ENCODE measurements at places on chromosomes 7 and 10.
A peak's percentile ranks its signal among the peaks of the same experiment; 100 is the strongest.

GRCh38 chr7:22629056-22629455 is 97.9 kb upstream of the IL6 start:
- H3K27ac ChIP-seq, result no peak overlapping the region
- no peaks in the 10 kb centered on the region for H3K4me1 ChIP-seq
- DNase-seq, result no peak
- H3K4me3 ChIP-seq, result no peak overlapping the region
- no peaks in the 10 kb centered on the region for H3K36me3 ChIP-seq
- peaks cover 81% of the 10 kb centered on the region for H3K27me3 ChIP-seq

GRCh38 chr10:113133497-113134115 is 183.6 kb downstream of the TCF7L2 start:
- peaks cover 26% of the 10 kb centered on the region for H3K27me3 ChIP-seq
- H3K4me3 ChIP-seq, result no peak overlapping the region
- no peaks in the 10 kb centered on the region for H3K36me3 ChIP-seq
- H3K27ac ChIP-seq, result no peak overlapping the region

DNA sequence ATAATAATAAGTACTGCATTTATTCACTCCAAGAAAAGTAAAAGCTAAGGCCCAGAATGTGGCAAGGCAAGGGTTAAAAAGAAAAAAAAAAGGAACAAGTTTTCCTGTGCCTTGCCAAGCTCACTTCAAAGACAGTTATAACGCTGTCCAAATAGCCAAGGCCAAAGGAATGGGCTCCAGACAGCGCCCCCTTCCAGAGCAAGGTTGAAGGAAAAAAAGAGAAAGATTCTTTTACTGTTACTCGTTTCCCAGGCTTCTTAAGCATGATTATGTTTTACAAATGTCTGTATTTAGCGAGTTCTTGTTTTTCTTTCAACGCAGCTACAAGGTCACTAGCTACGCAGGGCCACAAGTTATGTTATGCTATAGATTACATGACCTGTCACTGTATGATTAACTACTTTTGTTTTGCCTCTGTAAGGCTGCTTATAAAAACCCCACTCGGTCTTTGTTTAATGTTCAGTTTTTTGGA is 9.1 kb upstream of the EIF4H start:
- H3K4me1 ChIP-seq, result no peaks in the 10 kb centered on the region
- no peaks in the 10 kb centered on the region for H3K27me3 ChIP-seq
- H3K4me3 ChIP-seq, result no peak overlapping the region
- H3K27ac ChIP-seq, result no peak overlapping the region

GRCh38 chr7:40541336-40541735 is 406.5 kb downstream of the SUGCT start:
- H3K27ac ChIP-seq, result no peak overlapping the region
- H3K36me3 ChIP-seq, result no peaks in the 10 kb centered on the region
- DNase-seq, result no peak
- no peak overlapping the region for H3K4me3 ChIP-seq
- H3K4me1 ChIP-seq, result no peaks in the 10 kb centered on the region

GRCh38 chr10:26439406-26440087 is 1.4 kb downstream of the APBB1IP start:
- peaks cover 50% of the 10 kb centered on the region for H3K4me1 ChIP-seq
- no peak for DNase-seq
- H3K4me3 ChIP-seq, result peak overlapping the region; percentile 95
- peak overlapping the region; percentile 90 for H3K27ac ChIP-seq

GRCh38 chr10:97534746-97535367 is 36.1 kb downstream of the UBTD1 start:
- H3K27me3 ChIP-seq, result no peaks in the 10 kb centered on the region
- no peaks in the 10 kb centered on the region for H3K36me3 ChIP-seq
- H3K4me3 ChIP-seq, result no peak overlapping the region
- H3K27ac ChIP-seq, result no peak overlapping the region
- H3K4me1 ChIP-seq, result no peaks in the 10 kb centered on the region

DNA sequence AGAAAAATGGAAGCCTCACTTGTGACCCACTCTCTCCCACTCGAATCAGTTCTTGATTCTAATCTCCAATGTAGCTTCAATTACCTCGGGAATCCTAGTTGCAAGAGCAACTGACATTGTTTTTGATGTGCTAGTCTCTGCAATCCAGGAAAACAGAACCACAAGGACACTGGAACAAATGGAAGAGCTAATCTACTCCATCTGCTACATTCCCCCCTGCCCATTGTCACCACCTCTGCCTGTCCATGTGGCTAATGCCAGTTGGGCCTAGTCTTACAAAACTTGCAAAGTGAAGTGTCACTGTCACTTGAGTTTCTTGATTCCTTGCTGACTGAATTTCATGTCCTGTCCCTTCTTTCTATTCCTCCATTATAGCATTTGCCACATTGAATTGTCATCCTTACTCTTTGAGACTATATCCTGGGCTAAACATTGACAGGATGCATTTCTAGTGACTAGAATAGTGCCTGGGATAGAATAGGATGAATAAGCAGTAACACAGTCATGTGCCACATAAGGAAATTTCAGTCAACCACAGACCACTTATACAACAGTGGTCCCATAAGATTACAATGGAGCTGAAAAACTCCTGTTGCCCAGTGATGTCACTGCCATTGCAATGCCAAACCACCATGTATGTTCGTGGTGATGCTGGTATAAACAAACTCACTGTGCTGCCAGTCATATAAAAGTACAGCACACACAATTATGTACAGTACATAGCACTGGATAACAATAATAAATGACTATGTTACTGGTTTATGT is 13.5 kb downstream of the GCC1 start:
- no peak overlapping the region for H3K27ac ChIP-seq
- no peaks in the 10 kb centered on the region for H3K4me1 ChIP-seq
- peaks cover 3% of the 10 kb centered on the region for H3K36me3 ChIP-seq
- H3K4me3 ChIP-seq, result no peak overlapping the region
- no peak for DNase-seq

DNA sequence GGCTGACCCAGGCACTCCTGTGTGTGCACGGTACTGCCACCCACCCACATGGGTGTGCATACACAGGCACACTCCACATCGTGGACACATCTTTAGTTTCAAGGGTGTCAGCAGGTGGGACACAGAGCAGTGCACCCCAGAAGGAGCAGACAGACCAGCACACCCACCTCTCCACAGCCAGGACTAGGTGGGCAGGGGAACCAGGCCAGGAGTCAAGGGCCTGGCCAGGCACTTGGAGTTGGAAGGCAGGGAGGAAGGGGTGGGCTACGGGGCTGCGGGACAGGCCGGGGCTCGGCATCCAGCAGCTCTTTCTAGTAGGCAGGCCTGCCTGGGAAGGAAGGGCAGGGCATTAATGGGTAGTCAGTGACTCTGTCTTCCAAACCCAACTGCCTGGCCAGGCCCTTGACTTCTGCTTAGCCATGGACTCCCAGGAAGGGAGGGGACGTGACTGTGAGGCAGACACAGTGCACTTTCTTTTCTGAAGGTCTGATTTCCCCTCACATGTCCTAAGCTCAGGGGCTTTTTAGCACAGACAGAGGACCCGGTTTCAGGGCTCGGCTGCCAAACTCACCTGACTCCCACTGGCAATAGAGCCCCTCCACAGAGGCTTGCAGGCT is 14.6 kb downstream of the RASGEF1A start:
- H3K27me3 ChIP-seq, result peaks cover 3% of the 10 kb centered on the region
- DNase-seq, result no peak
- H3K36me3 ChIP-seq, result no peaks in the 10 kb centered on the region
- H3K4me1 ChIP-seq, result peaks cover 9% of the 10 kb centered on the region

DNA sequence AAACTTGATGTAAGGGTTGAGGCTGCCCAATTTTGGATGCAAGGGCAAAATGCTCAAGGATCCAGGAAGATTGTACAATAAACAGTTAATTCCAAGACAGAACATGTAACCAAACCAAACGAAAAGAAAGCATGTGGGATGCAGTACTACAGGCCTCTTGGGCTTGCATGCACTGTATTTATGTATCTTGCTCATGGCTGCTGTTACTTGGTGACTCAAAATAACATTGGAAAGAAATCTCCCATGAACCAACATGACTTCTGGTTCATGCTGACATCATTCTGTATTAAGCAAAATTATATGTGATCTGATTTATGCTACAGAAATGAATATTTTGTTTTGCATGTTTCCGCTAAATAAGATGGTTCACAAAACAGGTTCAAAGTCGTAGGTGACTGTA is 65.9 kb upstream of the FZD1 start:
- H3K4me3 ChIP-seq, result no peak overlapping the region
- no peaks in the 10 kb centered on the region for H3K36me3 ChIP-seq
- H3K27ac ChIP-seq, result no peak overlapping the region
- no peak for DNase-seq
- no peaks in the 10 kb centered on the region for H3K4me1 ChIP-seq

- no peaks in the 10 kb centered on the region for H3K27me3 ChIP-seq
- peaks cover 55% of the 10 kb centered on the region for H3K4me1 ChIP-seq
- peak overlapping the region; percentile 68 for H3K4me3 ChIP-seq
- DNase-seq, result peak; percentile 97
Measured at GRCh38 chr10:72260239-72260975, 13.3 kb upstream of the DDIT4 start.

DNA sequence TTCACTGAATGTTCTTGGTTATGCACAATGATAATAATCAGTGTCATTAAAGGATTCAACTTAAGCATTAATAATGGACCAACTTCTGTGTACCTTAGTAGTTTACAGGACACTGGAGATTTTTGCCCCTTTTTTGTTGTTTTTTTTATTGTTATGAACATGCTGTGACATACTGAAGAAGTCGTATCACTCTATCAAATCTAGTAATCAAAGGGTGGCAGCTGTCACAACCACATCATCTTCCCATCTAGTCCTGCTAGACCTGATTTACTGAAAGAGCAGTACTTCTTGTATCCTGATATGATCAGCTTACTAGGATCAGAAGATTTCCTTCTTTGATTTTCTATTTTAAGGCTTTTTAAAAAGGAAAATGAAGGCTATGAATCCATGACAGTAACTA is 504.6 kb upstream of the CELF2 start:
- H3K4me1 ChIP-seq, result no peaks in the 10 kb centered on the region
- H3K27ac ChIP-seq, result no peak overlapping the region
- H3K36me3 ChIP-seq, result no peaks in the 10 kb centered on the region
- no peak for DNase-seq
- H3K4me3 ChIP-seq, result no peak overlapping the region

- H3K4me3 ChIP-seq, result no peak overlapping the region
- DNase-seq, result no peak
- H3K36me3 ChIP-seq, result peaks cover 72% of the 10 kb centered on the region
- peaks cover 24% of the 10 kb centered on the region for H3K4me1 ChIP-seq
Measured at GRCh38 chr10:80158598-80159127, 26.1 kb downstream of the PLAC9 start.

GRCh38 chr10:3761904-3762303 is 23.1 kb downstream of the KLF6 start:
- peaks cover 95% of the 10 kb centered on the region for H3K4me1 ChIP-seq
- H3K4me3 ChIP-seq, result no peak overlapping the region
- no peaks in the 10 kb centered on the region for H3K27me3 ChIP-seq
- no peak overlapping the region for H3K27ac ChIP-seq
- peaks cover 12% of the 10 kb centered on the region for H3K36me3 ChIP-seq

- H3K36me3 ChIP-seq, result peaks cover 30% of the 10 kb centered on the region
- no peak overlapping the region for H3K4me3 ChIP-seq
- no peak for DNase-seq
- H3K27ac ChIP-seq, result no peak overlapping the region
- peaks cover 4% of the 10 kb centered on the region for H3K27me3 ChIP-seq
Measured at GRCh38 chr7:1931951-1932270, 261.8 kb downstream of the ELFN1 start.

- no peak for DNase-seq
- H3K36me3 ChIP-seq, result no peaks in the 10 kb centered on the region
- no peak overlapping the region for H3K4me3 ChIP-seq
- H3K27me3 ChIP-seq, result peaks cover 36% of the 10 kb centered on the region
- peaks cover 8% of the 10 kb centered on the region for H3K4me1 ChIP-seq
Measured at GRCh38 chr7:28405662-28406061, 6.7 kb upstream of the CREB5 start.

DNA sequence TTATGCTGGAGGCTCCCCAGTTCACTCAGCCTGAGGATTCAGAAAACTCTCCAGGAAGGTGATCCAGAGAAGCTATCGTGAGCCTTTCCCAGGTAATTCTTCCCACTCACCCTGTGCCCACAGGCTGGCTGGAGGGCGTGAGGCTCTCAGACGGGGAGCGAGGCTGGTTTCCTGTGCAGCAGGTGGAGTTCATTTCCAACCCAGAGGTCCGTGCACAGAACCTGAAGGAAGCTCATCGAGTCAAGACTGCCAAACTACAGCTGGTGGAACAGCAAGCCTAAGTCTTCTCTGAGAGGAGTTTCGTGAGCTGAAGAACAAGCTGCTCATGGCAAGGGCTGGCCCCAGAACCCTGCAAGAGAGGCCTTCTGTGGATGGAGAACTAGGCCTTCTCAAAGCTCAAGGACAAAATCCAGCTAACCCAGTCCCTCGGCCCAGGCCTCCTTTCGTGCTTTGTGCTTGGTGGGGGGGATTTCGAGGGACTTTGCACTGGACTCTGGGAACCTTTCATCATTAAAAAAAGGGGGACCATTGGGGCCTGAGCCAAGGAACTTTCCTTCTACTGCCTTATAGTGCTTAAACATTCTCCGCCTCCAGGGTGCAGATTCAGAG is 23.6 kb downstream of the NOBOX start:
- H3K27ac ChIP-seq, result no peak overlapping the region
- peaks cover 4% of the 10 kb centered on the region for H3K36me3 ChIP-seq
- no peak for DNase-seq

DNA sequence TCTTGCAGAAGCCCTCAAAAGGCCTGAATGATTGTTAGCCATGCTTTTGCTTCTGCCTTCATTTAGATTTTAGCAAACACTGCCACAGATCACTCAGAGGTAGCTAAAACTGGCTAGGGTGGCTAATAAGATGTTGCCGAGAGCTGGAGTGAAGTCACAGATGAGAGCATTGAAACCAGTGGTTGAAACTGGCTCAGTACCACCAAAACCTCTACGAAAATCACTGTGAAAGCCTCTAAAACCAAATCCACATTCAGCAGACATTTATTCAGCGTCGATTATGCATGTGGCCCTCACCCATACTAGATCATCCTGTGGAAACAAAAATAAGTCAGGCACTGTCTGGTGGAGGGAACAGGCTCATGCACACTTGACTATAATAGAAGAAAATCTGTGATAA is 50.8 kb downstream of the PIK3CG start:
- DNase-seq, result peak; percentile 64
- H3K4me3 ChIP-seq, result no peak overlapping the region
- peaks cover 14% of the 10 kb centered on the region for H3K36me3 ChIP-seq
- H3K4me1 ChIP-seq, result peaks cover 17% of the 10 kb centered on the region
- peaks cover 29% of the 10 kb centered on the region for H3K27me3 ChIP-seq

DNA sequence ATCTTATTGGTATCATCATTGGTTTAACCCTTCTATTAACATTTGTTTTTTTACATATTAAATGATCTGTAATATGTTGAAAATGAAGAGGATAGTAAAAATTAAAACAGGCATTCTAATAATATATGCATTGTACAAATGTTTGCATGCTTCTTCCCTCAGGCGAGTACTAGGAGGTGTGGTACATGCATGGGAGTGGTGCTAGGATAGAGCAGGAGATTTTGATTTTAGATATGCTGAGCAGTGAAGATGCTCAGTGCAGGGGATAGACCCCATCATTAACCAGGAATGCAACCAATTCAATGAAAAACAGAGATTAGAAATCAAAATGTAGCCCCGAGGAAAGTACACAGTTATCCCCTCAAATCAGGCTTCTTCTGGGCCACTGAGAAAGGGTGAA is 916.4 kb downstream of the LRMDA start:
- no peak for DNase-seq
- H3K4me1 ChIP-seq, result no peaks in the 10 kb centered on the region
- H3K27ac ChIP-seq, result no peak overlapping the region
- H3K27me3 ChIP-seq, result no peaks in the 10 kb centered on the region
